AG04450 (cell line): ENCODE measurements at places on chromosomes 4 and X. TPM values are rescaled to one million over a fixed set of nuclear protein-coding genes. Genes with fewer than 3 reads are reported as not detected.

The NUDT10 gene
- 2.3 and 2.5 TPM in 2 replicates for polyA plus RNA-seq

The PDHA2 gene
- polyA plus RNA-seq = not detected in 2 replicates

DNA sequence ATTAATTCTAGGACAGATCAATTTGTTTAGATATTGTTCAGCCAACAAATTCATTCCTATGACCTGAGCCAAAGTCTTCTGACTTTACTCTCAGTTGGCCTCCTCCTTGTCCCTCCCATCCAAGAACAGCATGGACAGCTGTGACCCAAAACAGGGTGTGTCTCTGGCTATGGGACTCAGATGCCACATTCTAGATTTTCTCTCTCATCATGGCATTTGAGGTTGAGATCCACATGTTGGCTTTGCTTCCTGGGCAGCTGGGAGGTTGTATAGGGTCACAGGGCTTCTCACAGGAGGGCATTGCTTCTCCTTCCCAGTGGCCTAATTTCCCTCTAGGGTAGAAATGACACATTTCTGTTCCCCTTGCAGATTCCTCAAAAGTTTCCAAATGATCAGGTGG is 22.6 kb upstream of the EGF start:
- DNase-seq = no peak

GRCh38 chr4:117621673-117622072 is 412.6 kb upstream of the NDST3 start:
- DNase-seq = no peak

DNA sequence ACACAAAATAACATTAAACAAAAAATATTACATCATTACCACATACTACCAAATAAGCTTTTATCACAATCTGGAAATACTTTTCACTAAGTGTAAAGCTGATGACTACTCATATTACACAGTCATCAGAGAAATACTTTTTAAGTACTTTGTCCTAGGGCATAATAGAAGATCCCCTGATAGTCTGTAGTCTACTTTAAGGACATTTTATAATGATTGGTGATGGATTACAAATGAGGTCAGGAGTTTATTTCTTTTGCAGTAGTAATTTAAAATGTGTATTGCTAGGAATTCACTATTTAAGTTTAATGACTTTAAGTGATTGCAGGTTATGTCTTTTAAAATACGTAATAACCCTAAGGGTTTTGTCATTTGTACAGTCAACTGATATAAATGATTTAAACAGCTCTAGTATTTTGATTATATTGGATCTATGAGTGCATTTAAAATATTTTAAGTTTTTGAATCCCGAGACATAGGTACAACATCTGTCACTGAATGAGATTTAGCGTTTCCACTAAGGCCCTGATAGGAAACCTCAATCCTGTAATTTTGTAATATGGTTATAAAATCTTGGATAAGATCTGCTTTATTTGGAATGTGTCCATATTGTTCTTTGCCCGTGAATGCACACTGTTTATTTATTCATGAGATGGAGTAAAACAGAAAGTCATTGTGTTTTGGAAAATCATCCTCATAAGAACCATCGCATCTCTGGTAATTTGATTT is 189.5 kb downstream of the ARAP2 start:
- no peak for DNase-seq

The AMER1 gene
- 0.93 and 1.4 TPM in 2 replicates for polyA plus RNA-seq

GRCh38 chr4:78578674-78579425 is 27.3 kb downstream of the ANXA3 start:
- no peak for DNase-seq

The C1QTNF7 gene
- 2.7 and 2.9 TPM in 2 replicates for polyA plus RNA-seq

GRCh38 chr4:188295899-188296298 is 156.7 kb downstream of the TRIML1 start:
- no peak for DNase-seq

- DNase-seq = no peak
Observed at GRCh38 chr4:128232719-128233118, 54.9 kb downstream of the PGRMC2 start.

DNA sequence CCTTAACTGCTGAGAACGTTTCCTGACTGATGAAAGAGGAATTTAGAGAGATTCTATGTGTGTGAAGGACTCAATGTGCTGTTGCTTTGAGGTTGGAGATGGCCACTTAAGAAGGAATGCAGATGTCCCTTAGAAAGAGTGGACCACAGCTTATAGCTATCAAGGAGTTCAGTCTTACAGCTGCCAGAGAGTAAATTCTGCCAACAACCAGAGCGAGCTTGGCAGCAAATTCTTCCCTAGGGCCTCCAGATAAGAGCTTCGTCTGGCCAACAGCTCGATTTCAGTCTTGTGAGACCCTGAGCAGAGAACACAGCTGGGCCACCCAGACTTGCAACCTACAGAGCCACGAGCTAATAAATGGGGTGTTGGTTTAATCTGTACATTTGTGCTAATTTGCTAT is 21.8 kb downstream of the MID1 start:
- DNase-seq = no peak

DNA sequence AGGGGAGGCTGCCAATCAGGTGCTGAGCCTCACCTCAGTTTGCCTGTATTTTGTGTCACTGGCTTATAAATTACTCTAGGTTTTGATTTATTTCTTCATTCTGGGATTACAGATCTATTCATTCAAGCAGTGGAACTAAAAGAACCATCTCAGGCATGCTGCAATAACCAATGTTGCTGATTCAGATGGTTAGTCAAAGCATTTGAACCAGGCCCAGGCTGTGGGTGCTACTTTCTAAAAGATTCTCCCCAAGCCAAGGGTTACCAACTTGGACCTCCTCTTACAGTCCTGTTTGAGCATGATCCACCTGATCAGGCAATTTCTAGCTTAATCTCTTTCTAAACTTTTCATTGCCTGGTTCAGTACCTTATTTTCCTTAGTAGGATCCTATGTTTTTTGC is 67.2 kb downstream of the TMEM131L start:
- DNase-seq = no peak

DNA sequence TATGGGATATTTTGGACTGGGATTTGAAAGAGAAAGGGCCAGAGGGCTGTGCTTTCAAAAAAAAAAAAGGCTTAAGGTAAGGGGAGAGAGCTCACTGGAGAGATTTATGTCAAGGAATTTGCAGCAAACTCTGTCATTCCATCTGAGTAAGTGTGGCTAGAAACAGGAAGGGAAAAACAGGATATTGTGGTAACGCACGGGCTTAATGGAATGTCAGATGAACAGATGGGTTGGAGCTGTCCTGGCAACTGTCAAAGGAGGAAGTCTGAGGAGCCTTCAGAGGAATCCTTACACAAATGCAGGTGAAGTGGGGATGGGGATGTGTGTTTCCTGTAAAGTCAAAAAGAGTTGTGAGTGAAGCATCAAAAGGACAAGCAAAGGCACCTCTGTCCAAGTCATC is 15.1 kb upstream of the NKX3-2 start:
- peak; percentile 26 for DNase-seq

DNA sequence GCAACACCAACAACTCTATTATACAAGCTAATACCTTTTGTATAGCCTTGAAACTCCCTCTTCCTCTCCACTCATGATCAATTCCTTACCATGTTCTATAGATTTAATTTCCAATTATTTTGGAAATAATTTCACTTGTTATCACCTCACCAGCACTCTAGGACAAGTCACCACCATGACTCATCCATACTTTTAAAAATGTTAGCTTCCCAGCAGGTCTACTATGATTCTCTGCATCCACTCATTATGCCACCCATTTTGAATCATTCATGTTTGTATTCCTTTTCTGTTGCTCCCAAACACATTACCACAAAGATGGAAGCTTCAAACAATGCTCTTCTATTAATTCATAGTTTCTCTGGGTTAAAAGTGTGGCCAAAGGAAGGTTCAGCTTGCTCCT is 469.6 kb downstream of the PDGFC start:
- DNase-seq = no peak

DNA sequence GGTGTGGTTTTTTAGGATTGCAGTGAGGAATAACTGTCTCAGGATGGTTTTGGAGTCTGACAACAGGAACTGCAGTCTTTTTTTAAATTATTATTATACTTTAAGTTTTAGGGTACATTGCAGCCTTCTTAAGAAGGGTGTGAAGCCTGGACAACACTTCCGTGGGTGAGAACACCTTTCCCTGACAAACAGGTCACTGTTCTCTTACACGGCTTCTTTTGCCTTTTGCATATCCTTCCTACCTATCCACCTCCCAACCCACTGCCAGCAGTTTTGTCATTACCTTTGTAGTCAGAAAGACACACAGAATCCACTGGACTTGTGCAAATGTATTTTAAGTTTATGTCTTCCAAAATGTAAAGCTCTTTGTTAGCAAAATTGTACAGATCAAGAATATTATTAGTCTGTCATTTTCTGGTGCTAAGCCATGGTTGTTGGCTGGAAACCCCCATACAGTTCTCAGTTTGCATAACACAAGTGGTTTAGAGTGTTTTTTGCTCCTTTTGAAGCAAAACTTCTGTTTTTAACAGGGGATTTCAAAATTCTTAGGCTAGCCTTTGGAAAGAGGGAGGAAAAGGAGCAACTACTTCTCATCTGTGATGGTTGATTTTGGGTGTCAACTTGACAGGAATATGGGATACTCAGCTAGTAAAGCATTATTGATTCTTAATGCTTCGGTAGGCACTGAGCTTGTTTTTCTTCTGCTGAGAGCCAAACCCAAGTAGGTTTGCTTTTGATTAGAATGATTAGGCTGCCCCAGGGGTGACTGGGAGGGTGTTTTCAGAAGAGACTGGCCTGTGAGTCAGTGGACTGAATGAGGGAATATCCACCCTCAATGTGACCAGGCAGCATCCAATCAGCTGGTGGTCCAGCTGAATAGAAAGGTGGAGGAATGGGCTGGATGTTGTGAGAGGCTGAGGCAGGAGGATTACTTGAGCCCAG is 29.4 kb upstream of the KLHL2 start:
- no peak for DNase-seq

GRCh38 chrX:22634083-22634482 is 361.4 kb downstream of the CBLL2 start:
- DNase-seq = peak; percentile 16

DNA sequence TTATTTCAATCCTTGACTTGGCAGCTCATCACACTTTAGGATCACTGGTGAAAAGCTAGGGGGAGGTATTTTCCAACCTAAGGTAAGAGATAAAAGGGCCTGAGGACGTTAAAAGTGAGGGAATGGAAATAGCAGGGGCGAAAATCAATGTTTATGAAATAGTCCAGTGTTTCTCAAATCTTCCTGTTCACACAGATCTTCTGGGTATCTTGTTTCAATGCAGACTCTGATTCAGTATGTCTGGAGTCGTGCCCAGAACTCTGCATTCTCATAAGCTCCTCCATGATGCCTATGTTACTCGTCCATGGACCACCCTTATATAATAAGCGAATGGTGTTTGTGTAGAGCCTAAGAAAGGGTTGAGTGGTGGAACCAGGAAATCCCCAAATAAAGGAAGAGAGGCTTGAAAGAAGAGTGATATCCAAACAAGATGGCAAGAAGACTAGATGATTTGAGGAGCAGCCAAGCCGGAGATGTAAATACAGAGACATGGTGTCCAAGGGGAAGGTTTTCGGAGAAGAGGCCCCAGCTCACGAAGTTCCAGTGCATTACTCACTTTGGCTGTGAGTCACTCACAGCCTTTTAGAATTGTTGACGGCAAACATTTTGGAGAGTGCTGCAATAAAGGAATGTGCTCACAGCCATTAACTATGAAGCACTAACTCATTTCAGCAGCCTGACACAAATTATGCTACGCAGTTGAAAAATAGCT is 215.6 kb upstream of the PPARGC1A start:
- DNase-seq = peak; percentile 90

The OSTC gene
- polyA plus RNA-seq = 238 and 320 TPM in 2 replicates

The FAM47A gene
- not detected in 2 replicates for polyA plus RNA-seq

DNA sequence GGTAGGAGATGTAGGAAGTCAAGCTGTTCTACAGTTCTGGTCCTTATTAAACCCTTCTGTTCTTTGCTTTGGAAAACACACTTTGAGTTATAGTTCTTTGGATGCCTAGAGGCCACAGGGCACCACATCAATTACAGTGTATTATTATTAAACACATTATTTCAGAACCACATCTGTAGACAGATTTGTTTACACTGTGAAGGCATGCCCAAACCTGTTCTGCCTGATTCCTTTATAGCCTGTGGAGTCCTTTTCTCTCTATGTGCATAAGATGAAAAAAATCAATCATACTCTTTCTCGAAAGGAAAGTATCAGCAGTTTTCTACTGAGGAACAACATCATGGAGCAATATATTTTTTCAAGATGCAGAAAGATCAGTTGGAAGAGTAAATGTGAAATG is 371.3 kb upstream of the INTU start:
- DNase-seq = no peak

The MAB21L2 gene
- polyA plus RNA-seq = 3.3 TPM in 2 replicates

The TLR2 gene
- 0.22 and 0.24 TPM in 2 replicates for polyA plus RNA-seq

- DNase-seq = no peak
Observed at GRCh38 chrX:22689290-22689689, 310.5 kb upstream of the DDX53 start.

DNA sequence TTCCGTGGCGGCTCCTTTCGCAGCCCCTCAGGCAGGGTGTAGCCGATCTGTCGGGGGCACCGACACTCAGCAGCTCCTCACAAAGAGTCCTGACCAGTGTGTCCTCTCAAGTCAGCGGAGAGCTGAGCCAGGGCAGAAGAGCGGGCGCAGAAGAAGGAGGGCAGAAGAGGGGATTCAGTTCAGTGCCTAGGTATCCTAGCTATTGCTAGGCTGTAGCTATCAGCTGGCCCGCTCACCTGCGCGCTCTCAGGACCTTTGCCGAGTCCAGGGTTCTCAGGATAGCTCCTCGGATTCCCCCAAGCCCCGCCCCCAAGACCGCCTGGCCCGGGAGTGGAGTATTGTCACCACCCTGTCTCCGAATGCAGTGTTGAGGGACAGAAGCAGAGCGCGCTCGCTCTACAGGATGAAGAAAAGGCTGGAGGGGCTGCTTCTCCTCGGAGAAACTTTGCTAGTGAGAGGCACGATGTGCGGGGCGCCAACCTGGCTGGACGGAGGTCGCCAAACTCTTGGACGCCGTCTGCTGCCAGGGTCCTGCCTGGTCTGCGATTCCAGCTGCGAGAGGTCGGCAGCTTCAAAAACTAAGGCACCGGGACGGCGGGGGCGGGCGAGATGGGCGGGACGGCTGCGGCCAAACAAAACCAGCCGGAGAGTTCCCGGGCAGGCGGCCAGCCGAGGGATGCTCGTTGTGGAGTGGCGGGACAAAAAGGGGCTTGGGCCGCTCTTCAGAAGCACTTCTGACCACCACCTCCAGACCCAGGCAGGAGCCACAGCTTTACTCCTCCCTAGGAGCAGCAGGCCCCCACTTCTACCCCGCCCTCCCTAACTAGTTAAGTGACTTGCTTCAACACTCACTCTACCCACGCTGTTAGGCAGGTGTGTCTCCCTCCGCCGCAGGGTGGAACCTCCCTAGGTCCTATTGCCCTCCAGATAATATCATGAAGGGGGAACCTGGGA is at the start of gene XKRX:
TSS of gene XKRX (minus strand) at position 258 of the 954 bp plus-strand sequence. CDS start 613 bp downstream, outside the sequence.
- DNase-seq = no peak

The ZMAT1 gene
- polyA plus RNA-seq = not detected in 2 replicates

- DNase-seq = no peak
Observed at GRCh38 chrX:25873196-25873595, 264.9 kb upstream of the MAGEB18 start.

DNA sequence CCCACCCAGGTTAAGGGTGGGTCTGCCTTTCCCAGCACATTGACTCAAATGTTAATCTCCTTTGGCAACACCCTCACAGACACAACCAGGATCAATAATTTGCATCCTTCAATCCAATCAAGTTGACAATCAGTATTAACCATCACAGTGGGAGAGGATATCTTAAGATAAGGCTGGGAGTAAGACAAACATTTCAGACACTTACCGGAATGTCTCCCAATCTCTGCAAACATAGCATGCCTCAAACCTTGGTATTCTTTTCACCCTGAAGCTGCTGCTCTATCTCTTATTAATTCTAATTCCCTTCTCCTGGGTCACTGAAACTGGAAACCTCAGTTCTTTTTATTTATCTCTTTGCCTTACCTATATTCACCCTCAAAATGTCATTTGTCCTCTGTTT is 19.0 kb upstream of the TAPT1 start:
- DNase-seq = no peak

The VEGFD gene
- 0.24 and 0.43 TPM in 2 replicates for polyA plus RNA-seq

The NDST4 gene
- polyA plus RNA-seq = not detected in 2 replicates
